ENCODE measurements at places on chromosomes 16 and 17.

DNA sequence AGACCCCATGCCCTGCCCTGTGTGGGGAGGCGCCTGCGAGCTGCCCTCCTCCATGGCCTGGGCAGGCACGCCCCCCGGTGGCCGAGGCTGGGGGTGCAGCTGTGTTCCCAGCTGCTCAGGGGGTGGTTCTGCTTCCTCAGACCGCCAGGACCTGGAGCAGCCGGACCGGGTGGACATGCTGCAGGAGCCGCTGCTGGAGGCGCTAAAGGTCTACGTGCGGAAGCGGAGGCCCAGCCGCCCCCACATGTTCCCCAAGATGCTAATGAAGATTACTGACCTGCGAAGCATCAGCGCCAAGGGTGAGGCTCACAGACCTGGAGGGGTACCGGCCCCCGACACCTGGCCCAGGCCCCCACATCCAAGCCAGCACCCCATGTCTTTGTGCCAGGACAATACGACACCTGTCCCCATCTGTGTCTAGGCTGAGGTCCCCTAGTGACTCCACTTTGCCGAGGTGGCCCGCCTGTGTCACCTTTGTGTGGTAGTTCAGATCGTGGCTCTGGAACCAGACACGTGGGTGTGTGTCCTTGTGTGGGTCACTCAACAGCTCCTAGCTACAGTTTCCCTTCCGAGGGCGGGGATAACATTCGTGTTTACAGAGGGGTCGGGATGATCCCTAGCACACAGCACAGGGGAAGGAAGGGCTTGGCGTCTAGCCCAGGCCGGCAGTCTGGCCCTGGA, 9.3 kb downstream of the GJD3 start:
- DNase-seq, result no peak

GRCh38 chr16:84617041-84617790, 662 bp downstream of the COTL1 start:
- DNase-seq, result no peak

- DNase-seq, result no peak
Measured at GRCh38 chr16:87074641-87075318, 242.4 kb downstream of the C16orf95 start.

- peak; percentile 26 for DNase-seq
Measured at GRCh38 chr17:82287868-82288801, 14.6 kb upstream of the CSNK1D start.

DNA sequence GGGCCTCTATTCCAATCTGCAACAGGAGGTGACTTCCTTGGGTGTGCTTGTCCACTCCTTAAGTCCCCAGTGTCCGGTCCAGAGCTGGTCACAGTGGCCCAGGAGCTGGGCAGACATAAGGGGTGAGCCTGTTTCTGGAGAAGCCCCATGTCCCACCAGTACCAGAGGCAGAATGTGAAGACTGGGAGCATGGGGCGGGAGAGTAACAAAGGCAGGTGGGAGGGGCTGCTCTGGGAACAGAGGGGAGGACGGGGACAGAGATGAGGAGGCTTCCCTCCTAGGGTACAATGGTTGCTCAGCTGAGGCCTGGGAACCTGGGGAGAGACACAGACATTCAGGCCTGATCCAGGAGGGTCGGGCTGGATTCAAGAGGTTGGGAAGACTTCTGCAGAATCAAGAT, 323.3 kb upstream of the TNRC6C start:
- no peak for DNase-seq

GRCh38 chr17:63986821-63987220, 11.3 kb upstream of the PRR29 start:
- DNase-seq, result no peak

GRCh38 chr17:68777856-68778694, 176.9 kb upstream of the FAM20A start:
- DNase-seq, result no peak

GRCh38 chr17:7647018-7647417, 3.7 kb upstream of the ATP1B2 start:
- no peak for DNase-seq

DNA sequence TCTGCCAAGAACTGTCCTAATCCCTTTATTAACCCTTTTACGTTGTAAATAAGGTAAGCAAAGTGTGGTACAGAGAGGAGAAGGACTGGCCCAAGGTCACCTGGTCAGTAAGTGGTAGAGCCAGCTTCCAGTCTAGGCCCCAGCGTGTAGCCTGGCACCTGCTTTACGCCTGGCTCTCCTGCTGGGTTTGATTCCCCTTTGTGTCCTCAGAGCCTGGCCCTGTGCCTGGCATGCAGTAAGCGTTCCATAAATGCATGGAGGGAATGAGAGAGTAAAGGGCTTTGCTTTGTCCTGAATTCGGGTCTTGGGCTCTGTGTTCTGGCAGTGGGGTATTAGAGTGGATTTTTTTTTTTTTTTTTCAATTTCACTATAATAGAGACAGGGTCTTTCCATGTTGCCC, 62.7 kb downstream of the ABCC1 start:
- no peak for DNase-seq

DNA sequence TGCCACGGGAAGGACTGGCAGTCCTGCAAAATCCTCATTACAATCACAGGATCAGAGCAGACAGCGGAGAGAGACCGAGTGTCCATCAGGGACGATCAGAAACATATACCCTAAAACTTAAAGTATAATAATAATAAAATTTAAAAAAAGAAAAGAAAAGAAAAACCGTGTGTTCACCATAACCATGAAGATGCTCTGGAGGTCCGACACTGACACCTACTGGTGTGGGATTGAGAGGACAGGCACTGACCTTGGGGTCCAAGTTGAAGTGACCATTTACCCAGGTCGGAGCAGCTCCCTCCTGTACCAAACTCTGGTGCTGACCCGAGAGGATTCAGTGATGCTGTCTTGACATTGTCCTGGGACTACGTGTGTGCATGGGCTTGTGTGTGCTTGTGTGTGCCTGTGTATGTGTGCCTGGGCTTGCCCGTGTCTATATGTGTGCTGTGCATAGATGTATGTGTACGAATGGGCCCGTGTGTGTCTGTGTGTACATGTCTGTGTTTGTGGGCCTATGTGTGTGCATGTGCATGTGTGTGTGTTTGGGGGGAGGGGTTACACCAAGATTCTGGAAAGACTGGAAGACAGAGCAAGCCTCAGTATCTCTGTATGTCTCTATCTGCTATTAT, 10.0 kb upstream of the CD300LD start:
- DNase-seq, result peak; percentile 17

DNA sequence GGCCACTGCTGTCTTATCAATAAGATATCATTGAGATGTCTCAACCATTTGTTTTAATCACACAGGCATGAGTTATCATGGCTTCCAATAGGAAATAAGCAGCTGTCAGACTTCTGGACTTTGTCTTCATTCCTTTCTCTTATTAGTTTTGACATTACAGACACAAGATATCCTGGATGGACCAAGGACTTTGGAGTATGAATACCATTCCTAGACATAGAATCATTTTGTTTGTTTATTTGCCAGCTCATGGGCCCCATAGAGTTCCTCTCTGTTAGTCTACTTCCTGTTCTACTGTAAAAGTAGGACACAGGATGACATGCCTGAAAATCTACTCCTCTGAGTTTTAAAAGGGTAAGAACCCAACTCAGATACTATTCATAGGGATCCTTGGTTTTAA, 77.7 kb upstream of the KCNJ16 start:
- DNase-seq, result no peak

Measured in fibroblast of the conjunctiva (primary cell).